ENCODE measurements at places on chromosomes 3 and 15.

DNA sequence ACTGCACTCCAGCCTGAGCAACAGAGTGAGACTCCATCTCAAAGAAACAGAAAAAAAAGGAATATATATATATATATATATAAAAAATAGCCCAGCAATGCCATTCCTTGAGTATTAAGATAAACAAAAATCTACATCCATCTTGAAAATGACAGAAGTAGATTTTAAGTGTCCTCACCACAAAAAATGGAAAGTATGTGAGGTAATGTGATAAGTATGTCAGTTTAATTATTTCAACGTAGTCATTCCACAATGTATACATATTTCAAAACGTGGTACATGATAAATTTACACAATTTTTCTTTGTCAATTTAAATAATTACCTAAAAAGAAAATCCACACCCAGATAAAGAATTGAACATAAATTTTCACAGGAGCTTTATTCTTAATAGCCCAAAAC lies 54.9 kb downstream of the HCN4 start:
- no peak for DNase-seq

GRCh38 chr3:167030082-167030725 lies 349.9 kb downstream of the ZBBX start:
- no peak for DNase-seq

GRCh38 chr15:68405378-68406250 lies 26.3 kb downstream of the ITGA11 start:
- DNase-seq, result no peak

DNA sequence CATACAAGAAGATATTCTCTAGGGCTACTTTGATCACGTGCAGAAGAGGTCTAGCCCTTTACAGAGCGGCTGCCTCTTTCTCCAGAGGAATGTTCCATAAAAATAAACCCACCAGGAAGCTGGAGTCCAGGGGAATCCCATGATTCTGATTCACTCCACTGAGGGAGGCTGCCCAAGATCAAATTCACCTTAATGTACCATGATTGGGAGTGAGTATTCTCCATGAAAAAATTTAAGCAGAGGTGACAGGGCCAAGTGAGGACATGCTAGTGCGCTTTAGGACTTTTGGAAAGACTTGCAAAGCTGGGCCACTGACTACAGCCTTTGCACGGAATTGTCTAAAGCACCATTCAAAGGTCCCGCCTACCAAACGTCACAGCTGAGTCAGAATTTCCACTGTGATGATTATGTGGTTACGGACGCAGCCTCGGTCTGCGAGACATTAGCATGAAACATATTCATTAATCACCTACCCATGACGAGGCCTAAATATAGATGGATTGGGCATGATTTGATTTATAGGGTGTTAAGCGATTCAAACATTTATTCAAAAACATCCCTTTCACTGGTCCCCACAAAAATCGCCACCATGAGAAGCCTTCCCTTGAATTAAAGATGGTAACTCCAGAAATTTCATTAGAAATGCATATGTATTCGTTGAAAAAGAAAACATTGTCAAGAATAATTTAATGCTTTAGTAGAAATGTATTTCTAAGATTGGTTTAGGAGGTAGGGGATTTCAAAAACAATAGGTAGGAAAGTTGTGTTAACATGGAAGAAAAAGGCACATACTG lies 152.6 kb downstream of the GREM1 start:
- DNase-seq, result no peak

GRCh38 chr15:96500508-96500907 lies 170.0 kb downstream of the NR2F2 start:
- DNase-seq, result no peak

- DNase-seq, result peak; percentile 96
Observed at GRCh38 chr3:46406788-46407611, at the start of the genes CCR5AS and CCRL2. Gene CCR5AS, minus strand, starts transcription at chr3:46407066. Gene CCRL2, plus strand, starts transcription at chr3:46407259. Its CDS starts 821 bp downstream, at chr3:46408080.
